Occipital lobe (tissue), 3 donors: ENCODE measurements at places on chromosomes 13 and 19. TPM values are rescaled to one million over a fixed set of nuclear protein-coding genes. Genes with fewer than 3 reads are reported as not detected.

Gene C19orf67
- total RNA-seq: not detected

Gene ZNF844
- 13.7 TPM for total RNA-seq

Gene AP1M2
- total RNA-seq: not detected

Gene C1QTNF9
- not detected for total RNA-seq

Gene MAP2K2
- total RNA-seq: 61.3 TPM

Gene SAMD4B
- 18.7 TPM for total RNA-seq

Gene CYP2A7
- total RNA-seq: 0.78 TPM

Gene SIGLEC14
- 0.16 TPM for total RNA-seq

Gene C13orf46
- total RNA-seq: 0.16 TPM

Gene ZNF730
- 21.5 TPM for total RNA-seq

Gene PTGIR
- total RNA-seq: not detected

Gene RFPL4AL1
- not detected for total RNA-seq

Gene KLK12
- total RNA-seq: not detected

Gene ZNF729
- not detected for total RNA-seq

Gene OLFM2
- 121 TPM for total RNA-seq

Gene ZNF627
- total RNA-seq: 82.0 TPM

Gene FARP1
- 86.7 TPM for total RNA-seq

Gene TMC4
- not detected for total RNA-seq

Gene MISP3
- 1.6 TPM for total RNA-seq

Gene RRAS
- total RNA-seq: 1.1 TPM

Gene DPF1
- total RNA-seq: 37.4 TPM

Gene ZNF556
- total RNA-seq: 0.16 TPM

Gene POSTN
- total RNA-seq: 3.4 TPM
